Effector CD8-positive, alpha-beta T cell (primary cell): ENCODE measurements at places on chromosomes 6 and 20.

DNA sequence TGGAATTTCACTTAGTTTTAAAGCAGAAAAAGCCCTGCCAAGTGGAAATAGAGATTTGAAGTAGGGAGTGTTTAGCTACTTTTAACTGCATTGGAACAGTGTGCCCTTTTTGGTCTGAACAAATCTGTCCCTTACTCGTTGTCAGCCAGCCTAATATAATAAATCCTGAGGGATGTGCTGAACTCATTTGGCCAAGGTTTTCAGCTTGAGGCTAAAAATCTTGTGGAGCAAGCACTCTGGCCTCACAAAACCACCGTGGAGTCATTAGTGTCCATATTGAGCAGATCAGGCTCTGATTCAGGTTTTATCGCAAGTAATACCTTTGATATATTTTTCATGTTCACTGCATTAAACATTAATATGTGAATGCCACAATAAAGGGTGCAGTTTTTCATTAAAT, 383.5 kb downstream of the FRK start:
- DNase-seq = no peak

DNA sequence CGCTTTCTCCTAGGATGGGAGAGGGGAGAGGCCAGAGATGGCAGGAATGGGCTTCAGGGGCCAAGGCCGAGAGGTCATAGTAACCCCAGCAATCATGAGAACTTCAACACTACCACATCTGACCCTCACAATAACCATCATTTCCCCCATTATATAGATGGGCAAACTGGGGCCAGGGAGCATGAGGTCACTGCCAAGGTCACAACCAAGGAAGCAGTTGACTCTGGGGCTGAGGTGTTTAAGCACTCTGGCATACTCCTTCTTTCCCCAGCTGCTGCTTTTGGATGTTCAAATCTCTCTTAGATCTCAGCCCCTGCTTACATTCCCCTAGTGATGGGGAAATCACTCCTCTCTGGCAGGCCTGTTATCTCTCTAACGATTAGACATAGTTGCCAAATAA, 39.6 kb downstream of the CDH22 start:
- no peak for DNase-seq

DNA sequence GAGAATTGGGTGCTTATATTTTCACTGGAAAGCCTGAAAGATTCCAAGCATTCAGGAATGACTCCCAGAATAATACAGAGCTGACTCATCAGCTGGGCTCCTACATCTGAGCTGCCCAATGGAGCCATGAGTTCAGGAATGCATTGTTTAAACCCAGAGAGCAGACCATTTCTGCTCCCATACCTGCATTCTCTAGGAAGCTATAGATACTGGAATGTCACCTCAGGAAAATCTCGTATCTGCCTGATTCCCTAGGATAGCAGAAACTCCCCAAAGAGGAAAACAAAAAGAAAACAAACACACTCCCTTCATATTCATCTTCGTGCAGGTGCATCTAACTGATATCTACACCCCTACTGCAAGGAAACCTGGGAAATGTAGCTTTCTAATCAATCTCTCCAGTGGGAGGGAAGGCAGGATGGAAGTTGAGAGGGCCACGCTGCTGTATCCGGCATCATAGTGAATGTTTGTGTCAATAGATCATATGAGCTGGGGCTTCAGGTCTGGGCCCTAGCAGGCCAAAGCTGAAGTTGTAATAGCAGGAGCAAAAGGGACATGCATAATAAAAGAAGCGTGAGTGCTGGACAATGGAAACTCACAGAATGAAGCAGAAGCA, 8.2 kb upstream of the SLC2A12 start:
- no peak for DNase-seq

DNA sequence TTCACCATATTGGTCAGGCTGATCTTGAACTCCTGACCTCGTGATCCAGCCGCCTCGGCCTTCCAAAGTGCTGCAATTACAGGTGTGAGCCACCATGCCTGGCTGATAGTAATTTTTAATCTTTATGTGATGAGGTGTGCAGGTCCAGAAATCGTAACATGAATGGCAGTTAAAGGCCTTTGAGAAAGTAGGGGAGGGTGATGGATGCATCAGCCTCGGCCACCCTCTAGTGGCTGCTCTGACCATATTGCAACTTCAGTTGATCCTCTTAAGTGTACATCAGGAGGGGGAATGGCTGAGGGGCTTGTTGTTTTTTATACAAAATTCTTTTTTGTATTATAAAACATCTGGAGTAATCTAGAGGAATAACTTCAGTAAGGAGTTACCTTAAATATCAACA, 193.0 kb downstream of the ZFAND3 start:
- no peak for DNase-seq

GRCh38 chr20:63658749-63659187, 656 bp downstream of the RTEL1 start:
- DNase-seq = no peak

DNA sequence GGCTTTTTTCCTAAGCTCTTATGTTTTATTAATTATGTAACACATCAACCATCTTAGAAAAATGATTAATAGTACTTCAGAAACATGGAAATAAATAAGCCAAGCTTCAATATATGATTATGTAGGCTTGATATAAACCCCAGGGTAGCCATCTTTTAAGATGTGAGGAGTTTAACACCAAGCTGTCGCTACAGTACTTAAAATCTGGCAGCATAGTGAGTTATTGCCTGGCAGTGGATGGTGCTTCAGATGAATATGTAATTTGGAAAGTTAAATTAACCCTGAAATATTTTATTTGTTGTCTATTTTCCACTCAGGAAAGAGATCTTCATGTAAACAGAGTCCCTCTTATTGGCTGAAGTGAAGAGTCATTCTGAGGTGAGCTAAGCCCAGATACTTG, 339.0 kb upstream of the ZFP64 start:
- DNase-seq = no peak

- no peak for DNase-seq
Measured at GRCh38 chr6:147381712-147382111, 126.8 kb upstream of the SAMD5 start.

DNA sequence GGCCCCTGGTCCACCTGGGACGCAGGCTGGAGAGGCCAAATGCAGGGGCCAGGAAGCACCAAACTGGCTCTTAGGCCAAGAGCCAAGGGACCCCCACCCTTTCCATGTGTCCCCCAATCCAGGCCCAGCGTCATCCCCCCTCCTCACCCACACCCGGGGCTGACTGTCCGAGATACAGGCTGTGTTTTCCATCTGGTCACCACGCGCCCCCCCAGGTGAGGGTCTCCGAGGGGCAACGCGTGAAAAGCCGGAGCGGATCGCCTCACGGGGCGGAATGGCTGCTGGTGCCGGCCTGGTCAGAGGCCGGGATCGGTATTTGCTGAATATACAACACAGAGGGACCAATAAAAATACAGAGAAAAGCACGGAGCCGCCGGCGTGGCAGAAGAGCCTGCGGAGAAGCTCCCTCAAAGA, 5.2 kb upstream of the ABHD16B start:
- DNase-seq = no peak

DNA sequence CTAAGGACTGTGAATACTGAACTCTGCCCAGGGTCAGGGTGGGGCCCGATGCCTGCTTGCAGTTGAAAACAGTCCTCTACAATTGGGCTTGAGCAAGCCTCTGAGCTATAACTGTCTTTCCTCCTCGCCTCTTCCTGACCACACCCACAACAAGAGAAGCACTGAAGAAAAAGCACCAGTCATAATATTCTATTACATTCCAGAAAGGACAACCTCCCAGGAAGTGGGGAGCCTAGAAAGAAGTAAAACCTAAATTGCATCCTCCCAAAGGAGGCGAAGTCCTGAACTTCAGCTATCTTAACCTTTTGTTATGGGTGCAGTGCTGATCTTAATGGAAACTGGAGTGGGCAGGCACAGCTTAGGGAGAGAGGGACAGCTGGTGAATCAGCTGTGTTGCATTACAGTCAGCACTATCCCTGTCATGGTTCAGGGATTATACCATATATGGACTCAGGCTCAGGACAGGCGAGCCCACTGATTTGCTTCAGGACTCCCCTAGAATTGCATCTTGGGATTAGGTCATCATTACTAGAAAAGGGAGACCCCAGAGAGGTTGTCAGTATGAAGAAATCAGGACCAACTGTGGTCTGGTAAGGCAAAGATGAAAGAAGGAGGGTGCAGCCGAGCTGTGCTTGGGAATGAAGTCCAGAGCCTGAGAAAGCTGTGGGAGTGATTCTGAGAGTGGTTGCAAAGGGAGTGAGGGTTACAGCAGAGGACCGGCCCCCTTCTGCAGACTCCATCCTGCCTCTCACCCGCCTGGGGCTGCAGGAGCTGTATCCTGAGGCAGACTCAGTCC, 18.3 kb upstream of the TRAM2 start:
- DNase-seq = no peak

DNA sequence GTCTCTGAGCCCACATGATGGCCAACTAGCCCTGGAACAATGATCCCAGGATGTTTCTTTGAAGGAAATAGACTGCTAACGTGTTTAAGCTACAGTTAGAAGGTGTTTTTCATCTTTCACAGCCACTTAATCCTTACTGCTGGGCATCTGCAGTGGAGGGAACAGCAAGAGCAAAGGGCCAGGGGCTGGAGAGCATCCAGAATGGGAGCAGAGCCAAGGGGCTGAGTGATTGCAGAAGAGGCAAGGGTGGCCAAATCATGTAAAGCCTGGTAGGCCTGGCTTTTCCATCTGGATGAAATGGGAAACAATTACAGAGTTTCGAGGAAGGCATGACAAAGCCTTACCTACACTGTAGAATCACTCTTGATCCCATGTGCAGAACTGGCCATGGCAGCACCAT, 18.7 kb upstream of the LAMP5 start:
- DNase-seq = no peak

DNA sequence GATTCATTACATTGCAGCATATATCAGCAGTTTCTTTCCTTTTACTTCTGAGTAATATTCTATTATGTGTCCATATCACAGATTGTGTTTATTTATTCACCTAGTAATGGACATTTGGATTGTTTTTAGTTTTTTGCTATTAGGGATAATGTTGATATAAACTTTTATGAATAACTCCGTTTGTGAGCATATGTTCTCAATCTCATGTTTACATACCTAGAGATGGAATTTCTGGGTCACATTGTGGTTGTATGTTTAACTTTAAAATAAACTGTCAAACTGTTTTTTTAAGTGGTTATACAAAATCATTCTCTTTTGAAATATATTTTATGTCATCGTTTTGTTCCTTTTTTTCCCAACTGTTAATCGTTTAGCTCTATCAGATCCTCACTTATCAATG, 311.6 kb downstream of the MMUT start:
- no peak for DNase-seq

GRCh38 chr6:31826793-31827285, 699 bp upstream of the HSPA1B start:
- DNase-seq = no peak

- no peak for DNase-seq
Measured at GRCh38 chr6:111812060-111813038, 60.9 kb downstream of the FYN start.

DNA sequence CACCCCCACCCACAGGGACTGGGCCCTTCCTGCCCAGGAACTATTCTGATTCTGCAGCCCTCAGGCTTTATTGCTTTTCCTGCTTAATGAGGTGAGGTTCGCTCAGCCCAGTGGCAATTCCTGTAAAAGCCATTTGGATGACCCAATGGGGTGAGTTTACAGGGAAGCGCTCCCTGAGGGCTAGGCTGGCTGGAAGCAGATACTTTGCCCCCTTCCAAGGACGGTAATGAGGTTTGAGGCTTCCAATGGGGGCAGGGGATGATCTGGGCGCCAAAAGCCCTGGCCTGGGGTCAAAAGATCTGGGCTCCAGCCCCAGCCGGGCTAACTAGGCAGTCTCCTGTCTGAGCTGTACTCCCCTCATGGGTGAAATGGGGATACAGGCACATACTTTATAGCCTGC, 41.8 kb downstream of the RIPOR3 start:
- DNase-seq = no peak

DNA sequence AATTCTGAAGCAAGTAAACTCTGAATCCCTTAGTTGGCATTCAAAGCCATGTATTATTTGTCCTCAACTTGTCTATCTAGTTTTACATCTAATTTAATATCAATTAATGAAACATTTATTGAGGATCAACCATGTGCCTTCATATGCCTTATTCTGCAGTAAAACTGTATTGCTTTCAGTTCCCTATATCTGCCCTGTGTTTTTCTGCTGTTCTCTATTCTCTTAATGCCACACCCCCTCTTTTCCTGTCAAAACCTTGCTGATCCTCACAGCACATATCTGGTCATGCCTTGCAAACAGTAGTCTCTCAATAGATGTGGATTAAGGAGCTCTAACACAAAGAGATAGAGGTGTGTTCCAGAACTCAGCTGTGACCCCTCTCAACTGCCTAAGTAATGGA, 2.0 kb downstream of the FIG4 start:
- DNase-seq = no peak

GRCh38 chr6:11384531-11385309, 152.3 kb upstream of the NEDD9 start:
- DNase-seq = no peak

GRCh38 chr6:39197521-39197920, 31.8 kb downstream of the KCNK5 start:
- DNase-seq = no peak

- no peak for DNase-seq
Measured at GRCh38 chr6:17431581-17431980, 38.2 kb downstream of the CAP2 start.

DNA sequence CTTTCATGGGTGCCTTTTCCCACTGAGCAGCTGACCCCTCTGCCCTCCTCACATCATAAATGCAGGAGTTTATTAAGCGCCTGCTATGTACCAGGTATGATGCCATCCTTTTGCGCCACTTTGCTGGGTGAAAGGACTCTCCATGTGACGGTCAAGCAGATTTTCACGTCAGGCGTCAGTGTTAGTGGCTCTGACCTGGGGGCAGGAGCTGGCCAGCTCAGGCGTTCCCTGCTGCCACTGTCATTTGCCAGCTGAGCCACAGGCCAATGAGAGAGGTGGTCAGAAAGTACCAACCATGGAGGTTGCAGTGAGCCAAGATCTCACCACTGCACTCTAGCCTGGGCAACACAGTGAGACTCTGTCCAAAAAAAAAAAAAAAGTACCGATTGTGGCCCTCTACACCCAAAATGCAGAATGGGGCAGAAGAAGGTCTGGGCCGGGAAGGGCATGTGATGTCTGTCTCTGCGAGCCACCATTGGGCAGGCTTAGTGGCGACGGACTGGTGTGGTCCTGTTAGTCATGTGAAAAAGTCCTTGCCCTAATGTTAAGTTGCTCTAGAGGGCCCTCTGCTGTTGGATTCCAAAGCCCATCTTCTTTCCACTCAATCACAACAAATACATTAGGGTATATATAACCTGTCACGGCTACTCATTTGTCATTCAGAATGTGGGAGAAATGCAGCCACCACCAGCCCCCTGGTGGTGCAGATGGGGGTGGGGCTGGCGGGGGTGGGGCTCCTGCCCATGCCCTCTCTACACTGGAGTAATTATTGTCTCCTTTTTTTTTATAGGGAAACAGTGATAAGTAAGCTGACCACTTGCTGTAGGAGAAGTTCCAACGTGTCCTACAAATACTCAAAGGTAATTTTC, 18.4 kb upstream of the SLC22A1 start:
- no peak for DNase-seq

DNA sequence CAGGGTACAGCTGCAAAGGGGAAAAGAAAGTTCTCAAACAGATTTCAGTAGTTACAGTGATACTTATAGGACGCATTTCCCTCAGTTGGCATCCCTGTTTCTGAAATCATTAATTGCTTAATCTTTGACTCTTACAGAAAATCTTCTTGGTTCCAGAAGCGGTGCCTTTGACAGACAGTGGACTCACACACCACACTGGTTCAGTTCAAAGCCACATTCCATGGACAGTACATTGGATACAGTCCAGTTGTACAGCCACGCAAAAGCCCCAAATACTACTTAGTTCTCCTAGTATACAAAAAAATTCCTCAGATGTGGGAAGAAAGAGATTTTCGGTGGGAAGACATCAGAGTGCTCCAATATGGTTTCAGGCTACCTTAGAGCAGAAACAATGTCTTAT, 460.4 kb downstream of the PRKN start:
- no peak for DNase-seq
